Activated CD4-positive, alpha-beta T cell treated with anti-CD3 and anti-CD28 coated beads for 36 hours (primary cell): ENCODE measurements at places on chromosomes 12 and 14. TPM values are rescaled to one million over a fixed set of nuclear protein-coding genes. Genes with fewer than 3 reads are reported as not detected.

- no peak for DNase-seq
Measured at GRCh38 chr12:122999986-123000420, 19.5 kb downstream of the ARL6IP4 start.

GRCh38 chr12:10301103-10301502, 6.6 kb upstream of the KLRD1 start:
- DNase-seq = peak; percentile 55

CCDC198 gene
- total RNA-seq = not detected

ZFYVE26 gene
- total RNA-seq = 14.2 TPM

CELA1 gene
- not detected for total RNA-seq

DNA sequence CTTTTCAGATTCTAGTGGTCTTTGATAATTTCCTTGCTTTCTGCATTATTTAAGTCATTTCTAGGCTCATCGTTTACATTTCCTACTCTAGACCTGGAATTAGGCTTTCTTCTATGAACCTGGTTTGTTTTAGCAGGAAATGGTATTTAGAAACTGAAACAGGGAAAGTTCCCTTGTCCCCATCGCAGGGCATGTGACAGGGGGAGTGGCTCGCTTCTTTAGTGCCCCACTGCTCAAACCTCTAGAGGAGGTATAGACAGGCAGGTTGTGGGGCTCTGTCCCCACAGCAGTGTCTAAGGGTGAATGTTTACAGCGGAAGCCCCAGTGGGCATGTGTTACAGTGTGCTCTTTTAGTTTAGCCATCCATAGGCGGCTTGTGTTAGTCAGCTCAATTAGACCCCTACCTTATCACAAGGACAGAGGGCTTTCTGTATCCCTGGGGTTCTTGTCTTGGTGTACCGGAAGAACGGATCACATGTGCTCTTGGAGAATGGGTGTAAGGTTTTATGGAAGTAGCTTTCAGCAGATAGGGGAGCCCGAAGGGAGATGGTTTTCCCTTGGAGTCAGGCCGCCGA, 25.0 kb downstream of the IFT81 start:
- DNase-seq = no peak

DNA sequence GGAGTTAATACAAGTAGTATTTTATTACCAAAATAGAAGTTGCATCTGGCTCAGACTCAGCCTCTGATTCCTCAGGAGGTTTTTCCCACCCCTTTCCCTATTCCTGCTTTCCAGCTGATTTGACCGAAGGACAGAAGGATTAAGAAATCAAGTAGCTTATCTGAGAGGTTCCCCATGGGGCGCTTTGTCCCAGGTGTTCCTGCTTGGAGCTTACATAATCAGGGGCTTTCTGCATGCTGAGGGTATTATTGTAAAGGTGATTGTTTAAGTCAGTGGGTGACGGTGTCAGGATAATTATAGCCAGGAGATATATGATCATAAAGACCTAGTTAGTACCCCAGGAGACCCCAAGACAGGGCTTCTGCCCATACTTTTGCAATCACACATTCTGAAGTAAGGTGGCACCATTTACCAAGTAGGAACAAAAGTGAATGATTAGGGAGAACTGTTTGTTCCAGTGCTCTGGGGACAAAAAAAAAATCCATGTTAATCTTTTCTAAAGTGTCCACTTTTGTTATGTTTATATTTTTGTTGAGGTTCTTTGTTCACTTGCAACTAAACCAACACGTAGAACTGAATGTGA, 921.3 kb downstream of the NRXN3 start:
- no peak for DNase-seq

DNA sequence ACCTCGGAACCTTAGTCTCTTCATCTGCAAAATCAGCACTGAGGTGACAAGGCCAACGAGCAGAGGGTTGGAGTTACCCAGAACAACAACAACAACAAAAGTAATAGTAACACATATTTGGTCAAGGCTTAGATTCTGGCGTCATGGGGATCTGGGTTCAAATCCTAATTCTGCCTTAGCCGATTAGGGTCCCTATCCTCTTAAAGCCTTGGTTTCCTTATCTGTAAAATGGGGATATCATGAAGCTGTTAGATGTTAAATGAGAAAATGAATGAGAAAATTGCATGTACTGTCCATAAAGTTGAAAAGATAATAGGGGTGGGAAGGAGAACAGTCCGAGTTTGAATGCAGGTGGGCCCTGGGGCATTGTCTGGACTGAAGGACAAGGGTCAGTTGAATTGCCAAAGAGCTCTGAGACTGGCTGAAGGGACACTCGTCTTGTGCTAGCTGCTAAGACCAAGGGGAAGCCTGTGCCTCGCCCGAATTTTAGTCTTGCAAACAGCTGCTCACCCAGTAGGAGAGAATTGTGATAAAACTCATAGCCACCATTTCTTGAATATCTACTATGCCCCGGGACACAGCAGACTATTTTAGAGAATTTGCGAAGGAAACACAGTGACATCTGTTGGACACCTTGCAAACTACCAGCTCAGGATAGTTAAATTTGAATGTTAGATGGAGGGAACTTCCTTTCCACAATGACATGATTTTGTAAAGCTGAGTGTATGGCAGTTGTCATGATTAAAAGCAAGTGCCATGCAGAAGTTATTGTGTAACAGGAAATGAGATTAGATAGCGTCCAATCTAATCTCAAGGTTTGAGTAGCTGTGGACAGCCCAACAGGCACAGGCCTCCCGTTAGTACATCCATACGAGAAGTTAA, 6.8 kb upstream of the HNF1A start:
- peak; percentile 41 for DNase-seq

PPFIBP1 gene
- 15.6 TPM for total RNA-seq

- DNase-seq = no peak
Measured at GRCh38 chr12:8661016-8661415, 1.6 kb downstream of the MFAP5 start.

SLC7A7 gene
- total RNA-seq = 0.50 TPM

GRCh38 chr12:44502681-44503080, 373.4 kb downstream of the NELL2 start:
- DNase-seq = no peak

VRTN gene
- not detected for total RNA-seq

CPNE6 gene
- not detected for total RNA-seq

- peak; percentile 20 for DNase-seq
Measured at GRCh38 chr14:45253754-45254310, 830 bp upstream of the MIS18BP1 start.

DPY19L2 gene
- 0.70 TPM for total RNA-seq

DNA sequence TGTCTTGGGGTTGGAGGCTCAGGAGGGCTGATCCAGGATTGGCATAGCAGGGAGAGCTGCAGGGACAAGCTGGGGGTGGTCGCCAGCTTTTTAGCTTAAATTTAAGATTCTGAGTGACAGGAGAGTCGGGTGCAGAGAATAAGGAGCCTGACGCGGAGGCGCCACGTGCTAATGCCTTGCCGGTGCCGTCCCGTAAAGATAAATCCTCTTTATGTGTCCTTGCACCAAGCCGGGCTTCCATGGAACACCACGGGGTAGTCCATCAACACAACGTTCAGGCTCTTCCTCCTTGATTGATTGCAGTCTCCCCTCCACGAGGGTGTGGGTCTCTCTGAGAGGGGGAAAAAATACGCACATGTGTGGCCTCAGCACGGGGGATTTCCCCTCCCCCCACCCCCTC, 3.9 kb downstream of the DLK1 start:
- no peak for DNase-seq

GRCh38 chr12:120936197-120936596, 32.0 kb upstream of the SPPL3 start:
- DNase-seq = no peak

DNA sequence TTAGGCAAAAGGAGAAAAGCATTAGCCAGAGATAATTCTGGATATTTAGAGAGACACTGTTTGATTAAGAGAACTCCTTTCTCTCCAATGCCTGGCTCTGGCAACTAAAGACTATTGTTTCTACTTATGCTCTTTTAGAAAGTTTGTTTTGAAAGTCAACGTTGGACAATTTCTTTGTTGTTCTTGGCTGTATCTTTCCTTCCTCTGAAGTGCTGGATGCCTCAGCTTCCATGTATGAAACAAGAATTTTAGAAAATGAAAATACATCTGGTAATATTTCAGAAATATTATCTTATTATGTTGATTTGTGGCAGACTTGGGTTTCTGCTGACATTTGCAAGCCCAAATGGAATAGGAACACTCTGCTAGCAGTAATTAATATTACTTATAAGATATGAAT, 382.6 kb downstream of the SNAPC1 start:
- DNase-seq = no peak

TDRD9 gene
- total RNA-seq = 0.62 TPM

- no peak for DNase-seq
Measured at GRCh38 chr14:34620839-34621238, 9.1 kb downstream of the SNX6 start.

PROX2 gene
- total RNA-seq = 0.23 TPM

DNA sequence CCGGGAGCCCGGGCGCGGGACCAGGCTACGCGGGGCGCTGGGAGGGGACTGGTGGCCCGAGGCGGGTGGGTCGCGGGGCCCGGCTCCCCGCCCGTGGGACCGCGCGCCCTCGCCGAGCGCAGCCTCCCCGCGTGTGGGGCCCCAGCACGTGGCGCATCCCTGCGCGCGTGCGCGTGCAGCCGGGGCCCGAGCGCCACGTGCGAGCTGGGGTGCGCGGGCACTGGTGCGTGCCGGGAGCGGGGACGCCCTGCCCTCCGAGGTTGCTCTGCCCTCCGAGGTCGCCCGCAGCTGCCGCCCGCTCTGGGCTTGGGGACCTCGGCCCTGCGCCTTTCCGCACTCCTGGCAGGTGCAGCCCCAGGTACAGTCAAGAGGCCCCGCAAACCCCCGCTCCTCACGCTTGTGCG, 365 bp upstream of the CCDC88C start:
- peak; percentile 78 for DNase-seq

GPRC5D gene
- not detected for total RNA-seq

DNA sequence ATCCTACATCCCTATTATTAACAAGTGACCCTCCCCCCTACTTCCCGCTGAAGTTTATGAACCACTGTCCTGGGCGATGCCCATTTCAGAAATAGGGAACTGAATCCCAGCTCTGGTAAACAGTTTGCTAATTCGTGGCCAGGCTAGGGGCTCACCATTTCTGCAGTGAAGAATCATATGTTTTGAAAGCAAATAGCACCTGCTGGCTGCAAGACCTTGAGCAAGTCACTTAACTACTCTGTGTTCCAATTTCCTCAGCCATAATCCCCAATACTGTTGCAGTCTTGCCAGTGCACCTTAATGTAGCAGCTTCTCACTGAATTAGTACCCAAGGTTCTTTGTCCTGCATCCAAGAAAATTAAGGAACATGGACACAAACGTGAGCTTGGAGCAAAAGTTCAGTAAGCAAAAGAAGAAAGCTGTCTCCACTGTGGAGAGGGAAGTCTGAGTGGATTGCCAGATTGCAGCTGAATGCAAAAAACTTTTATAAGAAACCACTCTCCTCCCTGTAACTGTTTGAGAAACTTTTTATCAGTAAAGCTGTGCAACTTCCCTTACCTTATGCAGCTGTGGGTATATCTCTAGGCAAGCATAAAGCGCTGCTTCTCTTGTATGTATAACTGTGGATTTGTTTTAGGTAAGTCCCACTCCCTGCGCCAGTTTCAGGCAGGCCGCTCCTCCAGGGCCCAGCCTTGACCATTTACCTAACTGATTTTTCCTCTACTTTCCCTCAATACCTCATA, 824 bp downstream of the OAS1 start:
- DNase-seq = no peak

DNA sequence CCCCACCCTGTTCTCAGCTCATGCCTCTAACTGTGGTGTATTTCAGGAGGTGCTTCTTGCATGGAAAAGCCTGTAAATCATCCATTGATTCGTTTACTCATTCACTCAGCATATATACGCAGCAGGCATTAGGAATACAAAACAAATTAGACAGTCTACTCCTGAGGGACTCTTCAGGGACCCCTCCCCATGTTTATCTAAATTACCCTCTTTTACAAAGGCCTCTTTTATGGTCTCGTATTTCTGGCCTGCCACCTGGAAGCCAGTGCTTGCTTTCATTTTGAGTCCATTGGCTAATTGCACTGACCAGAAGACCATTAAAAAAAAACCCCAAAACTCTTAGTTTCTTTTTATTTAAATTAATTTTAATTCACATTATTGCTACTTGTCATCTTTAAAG, 134.4 kb downstream of the DACT1 start:
- DNase-seq = no peak

PLEKHH1 gene
- 4.1 TPM for total RNA-seq

SLC38A4 gene
- not detected for total RNA-seq

LRFN5 gene
- not detected for total RNA-seq

DNA sequence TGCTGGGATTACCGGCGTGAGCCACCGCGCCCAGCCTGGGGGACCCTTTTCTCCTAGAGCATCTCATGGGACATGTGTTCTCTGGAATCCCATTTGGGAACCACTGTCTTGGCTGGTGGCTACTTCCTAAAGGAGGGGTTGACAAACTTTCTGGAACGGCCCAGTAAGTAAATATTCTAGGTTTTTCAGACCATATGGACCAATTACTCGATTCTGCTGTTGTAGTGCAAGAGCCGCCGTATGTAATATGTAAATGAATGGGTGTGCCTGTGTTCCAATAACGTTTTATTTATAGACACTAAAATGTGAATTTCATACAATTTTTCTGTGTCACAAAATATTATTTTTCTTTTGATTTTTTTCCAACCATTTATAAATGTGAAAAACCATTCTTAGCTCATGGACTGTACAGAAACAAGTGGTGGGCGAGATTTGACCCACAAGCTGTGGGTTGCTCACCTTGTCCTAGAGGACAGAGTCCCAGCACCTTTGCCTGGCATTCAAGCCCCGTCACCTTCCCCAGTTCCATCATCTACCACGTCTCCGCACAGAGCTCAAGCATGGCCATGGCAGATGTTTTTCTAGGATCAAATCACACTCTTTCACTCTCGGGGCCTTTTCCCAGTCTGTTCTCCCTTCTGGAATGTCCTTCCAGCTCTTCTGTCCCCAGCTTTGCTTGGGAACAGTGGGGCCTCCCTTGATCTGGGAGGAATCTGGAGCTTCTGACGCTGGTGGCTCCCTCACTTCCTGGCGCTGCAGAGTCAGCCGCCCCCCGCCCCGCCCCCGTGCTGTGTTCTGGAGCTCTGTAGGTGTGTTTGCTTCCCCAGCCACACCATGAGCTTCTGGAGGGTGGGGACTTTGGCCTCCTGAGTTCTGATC, 17.9 kb upstream of the RCOR1 start:
- DNase-seq = no peak

WIF1 gene
- total RNA-seq = not detected

GRCh38 chr14:32865827-32866376, 72.8 kb upstream of the NPAS3 start:
- DNase-seq = no peak

GALNT16 gene
- total RNA-seq = 0.14 TPM

DNA sequence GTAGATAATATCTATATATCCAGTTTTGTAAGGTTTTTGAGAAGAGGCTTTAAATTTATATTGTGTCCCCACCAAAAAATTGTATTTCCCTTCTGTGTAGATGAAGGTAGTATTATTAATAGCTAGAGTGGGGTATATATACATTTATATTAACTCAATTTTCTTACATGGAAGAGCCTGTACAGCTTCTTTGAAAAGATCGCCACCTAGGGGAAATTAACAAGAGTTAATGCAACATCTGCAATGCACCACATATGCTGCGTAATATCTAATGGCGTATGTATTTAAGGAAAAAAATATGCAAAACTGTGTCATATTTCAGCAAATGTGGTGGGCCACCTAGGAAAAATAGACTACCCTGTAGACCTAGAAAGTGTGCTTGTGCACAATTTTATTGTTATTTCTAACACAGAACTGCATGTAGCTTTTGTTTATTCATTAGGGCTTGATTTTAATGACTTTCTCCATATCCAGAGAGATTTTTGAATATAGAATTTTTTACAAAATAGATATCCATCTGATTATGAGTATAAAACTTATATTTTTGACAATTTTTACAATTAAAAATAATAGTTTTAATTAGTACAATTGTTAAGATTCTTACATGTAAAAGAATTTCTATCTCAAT, 14.0 kb downstream of the CCER1 start:
- DNase-seq = no peak

- no peak for DNase-seq
Measured at GRCh38 chr12:90292183-90292582, 583.5 kb upstream of the ATP2B1 start.
